Fibroblast of mammary gland (primary cell): ENCODE measurements at places on chromosomes 5 and 9.

DNA sequence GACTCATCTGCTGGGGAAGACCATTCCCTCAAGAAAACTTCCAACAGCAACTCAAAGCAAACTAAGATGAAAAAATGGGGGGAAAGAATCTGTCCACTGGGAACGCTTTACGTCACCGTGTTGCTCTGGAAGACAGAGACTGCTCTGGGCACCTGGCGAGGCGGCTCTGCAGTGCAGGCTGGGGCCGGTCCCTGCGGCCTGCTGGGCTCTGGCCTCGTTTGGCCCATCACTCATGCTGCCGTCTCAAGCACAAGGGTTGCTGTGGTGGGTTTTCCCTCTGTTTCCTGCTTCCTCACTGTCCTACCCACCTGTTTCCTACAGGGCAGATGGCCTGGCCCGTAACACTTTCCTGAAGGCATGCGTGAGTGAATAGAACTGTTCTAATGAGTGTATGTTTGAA, 92.9 kb upstream of the OTULINL start:
- DNase-seq = no peak

GRCh38 chr5:4116834-4117233, 521.2 kb downstream of the IRX1 start:
- DNase-seq = peak; percentile 19

GRCh38 chr9:130145658-130146057, 26.5 kb upstream of the NCS1 start:
- DNase-seq = no peak

GRCh38 chr9:93085676-93086075, 10.3 kb upstream of the CARD19 start:
- no peak for DNase-seq

DNA sequence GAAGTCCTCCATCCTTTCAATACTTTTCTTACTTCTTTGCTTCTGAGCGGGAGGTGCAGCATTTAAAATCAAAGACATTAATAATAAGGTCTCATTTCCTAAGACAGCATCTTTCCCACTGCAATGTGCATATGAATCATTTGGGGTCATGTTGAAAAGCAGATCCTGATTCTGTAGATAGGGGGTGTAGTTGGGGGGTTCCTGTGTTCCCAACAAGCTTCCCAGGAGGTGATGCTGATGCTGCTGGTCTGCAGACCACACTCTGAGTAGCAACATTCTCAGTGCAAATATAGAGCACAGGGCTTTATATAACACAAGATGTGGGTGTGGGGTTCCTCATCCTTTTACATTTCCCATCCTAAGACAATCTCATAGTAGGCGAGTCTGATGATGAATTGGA, 126.5 kb upstream of the PALM2AKAP2 start:
- no peak for DNase-seq

- peak; percentile 80 for DNase-seq
Measured at GRCh38 chr5:144203750-144204596, 33.3 kb downstream of the KCTD16 start.

DNA sequence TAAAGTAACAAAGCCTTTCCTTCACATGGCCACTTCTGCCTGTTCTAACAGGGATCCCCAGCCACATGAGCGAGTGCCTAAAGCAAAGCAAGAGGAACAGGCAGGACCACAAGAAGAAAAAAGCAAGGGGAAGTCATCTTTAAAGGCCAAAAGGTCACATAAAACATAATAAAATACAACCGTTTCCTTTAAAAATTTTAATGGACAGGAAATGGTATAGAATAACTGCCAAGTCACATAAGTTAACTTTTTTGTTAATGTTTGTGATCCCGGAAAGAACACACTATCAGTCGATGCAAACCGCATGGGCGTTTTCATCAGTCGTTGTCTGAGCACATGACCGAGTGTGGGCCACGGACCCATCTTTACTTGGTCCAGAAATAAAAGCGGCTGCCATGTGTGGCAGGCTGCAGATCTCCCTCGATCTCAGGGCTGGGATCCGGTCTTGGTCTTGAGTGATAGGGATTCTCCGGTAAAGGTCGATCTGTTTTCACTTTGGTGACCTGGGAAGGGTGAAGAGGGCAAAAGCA, 15.6 kb downstream of the NDUFA8 start:
- DNase-seq = no peak

GRCh38 chr5:126267438-126267837, 155.8 kb upstream of the GRAMD2B start:
- no peak for DNase-seq

DNA sequence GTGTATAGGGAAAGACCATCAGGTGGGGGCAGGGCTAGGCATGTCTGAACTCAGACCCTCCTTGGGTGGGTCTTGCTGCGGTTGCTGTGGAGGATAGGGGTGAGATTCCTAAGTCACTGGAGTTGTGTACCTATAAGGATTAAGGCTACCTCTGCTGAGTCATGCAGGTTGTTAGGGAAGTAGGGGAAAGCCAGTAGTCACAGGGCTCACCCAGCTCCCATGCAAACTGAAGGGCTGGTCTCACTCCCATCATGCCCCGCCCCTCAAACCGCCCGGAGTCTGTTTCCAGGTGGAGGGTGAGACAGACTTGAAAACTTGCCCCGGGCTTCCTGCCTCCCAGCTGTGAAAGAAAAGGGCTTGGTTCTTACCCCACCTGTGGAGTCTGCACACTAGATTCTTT, 161.8 kb downstream of the CAVIN4 start:
- no peak for DNase-seq

DNA sequence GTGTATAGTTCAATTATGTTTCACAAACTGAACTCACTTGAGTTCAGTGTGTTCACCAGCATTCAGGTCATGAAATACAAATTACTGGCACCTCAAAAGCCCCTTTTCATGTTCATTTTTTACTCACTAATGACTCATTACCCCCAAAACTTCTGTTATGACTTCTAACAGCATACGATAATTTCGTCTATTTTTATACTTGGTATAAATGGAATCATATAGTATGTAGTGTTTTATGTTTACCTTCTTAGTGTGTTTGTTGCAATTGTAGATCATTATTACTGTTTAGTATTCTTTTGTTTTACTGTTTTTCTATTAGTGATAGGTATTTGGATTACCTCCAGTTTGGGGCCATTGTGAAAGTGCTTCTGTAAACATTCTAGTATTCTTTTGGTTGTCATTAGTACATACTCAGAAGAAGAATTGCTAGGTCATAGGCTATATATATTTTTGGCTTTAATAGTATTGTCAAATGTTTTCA, 33.4 kb downstream of the DDX4 start:
- peak; percentile 2 for DNase-seq

DNA sequence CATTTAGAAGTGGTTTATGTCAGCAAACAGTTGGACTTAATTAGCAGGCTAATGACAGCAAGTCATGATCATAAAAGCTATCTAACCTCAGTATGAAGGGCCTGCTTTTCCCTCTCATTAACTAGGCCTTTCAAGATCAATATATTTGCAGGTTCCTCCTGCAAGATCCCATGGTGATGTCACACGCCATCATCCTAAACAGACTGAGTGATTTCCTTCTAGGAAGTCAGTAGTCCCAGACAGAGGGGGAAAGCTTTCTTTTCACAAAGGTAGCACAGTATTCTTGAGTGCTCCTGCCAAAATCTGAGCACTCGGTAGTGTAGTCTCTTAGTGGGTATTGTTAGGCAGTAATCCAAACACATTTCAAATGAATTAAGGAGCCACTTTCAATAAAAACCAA, 52.5 kb downstream of the UIMC1 start:
- DNase-seq = no peak

- no peak for DNase-seq
Measured at GRCh38 chr5:58893551-58893950, 310.7 kb downstream of the RAB3C start.

- no peak for DNase-seq
Measured at GRCh38 chr5:168696611-168697010, 117.4 kb upstream of the PANK3 start.

DNA sequence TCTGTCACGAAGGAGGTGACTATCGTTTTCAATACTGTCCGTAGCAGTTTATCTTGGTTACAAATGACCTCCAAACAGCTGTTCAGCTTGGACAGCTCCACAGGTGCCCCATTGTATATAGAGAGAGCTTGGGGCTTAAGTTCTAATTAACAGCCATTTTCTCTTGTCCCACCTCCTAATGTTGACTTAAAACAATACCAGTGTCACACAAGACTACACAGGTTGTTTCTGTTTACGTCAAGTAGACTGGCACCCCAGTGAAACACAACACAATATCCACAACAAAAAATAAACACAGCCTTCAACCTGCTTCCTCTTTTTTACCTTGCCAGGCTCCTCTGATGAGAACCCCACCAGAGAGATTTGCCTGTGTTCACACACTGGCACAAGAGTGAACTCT, 39.8 kb upstream of the TLE1 start:
- no peak for DNase-seq

DNA sequence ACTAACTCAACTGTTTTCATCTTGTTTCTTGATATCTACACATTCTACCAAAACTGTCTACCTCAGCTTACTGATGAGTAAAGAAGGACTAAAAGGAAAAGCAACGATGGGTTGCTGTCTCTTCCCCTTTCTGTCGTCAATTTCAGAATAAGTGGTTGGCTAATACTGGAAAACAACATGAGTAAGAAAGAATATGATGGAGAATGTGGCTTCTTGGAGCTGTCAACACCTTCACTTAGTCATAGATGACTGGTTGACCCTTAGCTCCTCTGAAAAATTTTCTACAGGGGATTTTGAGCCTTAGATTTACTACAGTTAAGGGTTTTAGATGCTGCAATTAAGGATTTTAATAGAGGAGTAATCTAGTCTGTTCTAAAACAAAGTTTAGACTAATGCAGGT, 797.9 kb downstream of the TLE4 start:
- DNase-seq = peak; percentile 47

- DNase-seq = peak; percentile 4
Measured at GRCh38 chr5:43386960-43387362, 25.2 kb downstream of the CCL28 start.

- DNase-seq = peak; percentile 56
Measured at GRCh38 chr5:170121321-170121720, 15.6 kb downstream of the FOXI1 start.

GRCh38 chr5:41722359-41722950, 147.8 kb downstream of the OXCT1 start:
- peak; percentile 10 for DNase-seq

DNA sequence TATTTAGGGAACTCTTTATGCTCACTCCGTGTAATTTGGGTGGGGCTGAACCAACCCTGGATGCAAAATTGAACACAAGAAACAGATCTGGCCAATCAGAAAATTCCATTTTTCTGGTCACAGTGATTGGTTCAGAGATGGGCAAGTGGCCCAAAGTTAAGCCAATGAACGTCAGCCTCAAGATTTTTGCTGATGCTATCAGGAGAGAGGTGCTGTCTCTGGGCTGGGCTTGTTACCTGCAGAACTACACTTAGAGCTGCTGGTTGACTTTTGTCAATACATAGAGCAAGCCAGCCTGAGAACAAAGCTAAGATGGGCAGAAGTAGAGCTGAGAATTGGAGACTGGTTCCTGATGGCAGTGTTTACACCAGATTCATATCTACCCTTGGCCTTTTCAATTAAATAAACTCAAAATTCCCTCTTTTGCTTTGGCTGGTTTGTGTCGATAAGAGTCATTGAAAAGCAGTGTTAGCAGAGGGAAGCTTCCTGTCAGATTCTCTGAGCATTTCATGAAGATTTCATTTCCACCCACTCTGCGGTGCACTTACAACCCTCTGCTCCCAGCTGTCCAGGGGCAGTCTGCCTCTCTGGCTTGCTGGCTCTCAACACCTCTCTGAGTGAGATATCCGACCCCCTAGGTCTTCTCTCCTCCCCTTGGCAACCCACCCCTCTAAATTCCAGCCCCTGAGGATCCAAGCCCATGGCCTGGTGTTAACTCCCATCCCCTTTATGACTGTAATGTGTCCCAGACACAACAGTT, 64.5 kb upstream of the PPARGC1B start:
- no peak for DNase-seq
